ENCODE measurements at places on chromosomes 1 and 21.

DNA sequence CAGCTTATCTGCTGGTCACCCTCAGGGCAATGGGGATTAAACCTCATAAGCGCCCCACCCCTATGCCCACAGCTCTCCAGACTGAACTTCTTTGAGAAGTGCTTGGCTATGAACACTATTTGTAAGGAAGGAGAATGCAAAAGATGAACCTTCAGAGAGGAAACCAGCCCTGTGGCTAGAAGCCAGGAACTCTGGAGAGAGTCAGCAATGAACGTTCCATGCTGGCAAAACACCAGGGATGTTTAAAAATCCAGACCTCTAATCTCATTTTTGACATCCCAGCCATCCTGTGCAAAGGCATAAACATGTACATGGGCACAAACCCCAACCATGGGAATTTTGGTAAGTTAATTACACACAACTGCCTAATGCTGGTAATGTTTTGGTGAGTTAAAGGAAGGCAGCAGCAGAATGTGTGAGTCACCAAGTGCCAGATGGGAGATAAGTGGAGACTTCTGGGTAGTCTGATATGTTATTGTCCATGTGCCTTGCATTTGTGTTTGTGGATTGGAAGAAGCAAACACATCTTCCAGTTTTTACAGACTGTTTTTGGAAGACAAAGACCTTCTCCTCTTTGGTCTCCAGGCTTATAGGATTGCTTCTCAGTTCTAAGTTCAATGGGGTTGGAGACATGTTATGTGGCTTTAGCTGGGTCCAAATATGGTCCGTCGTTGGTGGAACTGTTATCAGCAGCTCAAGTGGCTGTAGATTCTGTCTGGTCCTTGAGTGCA is 174.1 kb upstream of the ETV3 start:
- no peak for DNase-seq

GRCh38 chr1:167198518-167199133 is 22.1 kb upstream of the POU2F1 start:
- DNase-seq = no peak

DNA sequence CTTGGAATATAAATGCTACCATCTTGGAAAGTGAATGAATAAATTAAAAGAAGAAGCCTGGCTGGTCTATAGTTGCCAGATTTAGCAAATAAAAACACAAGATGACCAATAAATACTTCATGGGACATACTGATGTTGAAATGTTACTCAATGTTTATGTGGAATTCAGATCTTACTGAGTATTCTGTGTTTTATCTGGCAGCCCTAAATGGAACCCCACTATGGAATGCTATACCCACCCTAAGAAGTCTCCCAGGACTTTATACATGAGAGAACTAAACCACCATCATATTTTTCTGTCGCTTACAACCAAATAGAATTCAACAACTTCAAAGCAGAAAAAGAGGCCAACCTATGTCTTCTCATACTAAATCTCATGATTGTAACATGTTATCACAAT is 177.6 kb upstream of the HMCN1 start:
- no peak for DNase-seq

GRCh38 chr1:11925938-11926292 is 312 bp downstream of the KIAA2013 start:
- DNase-seq = peak; percentile 28

- DNase-seq = no peak
Observed at GRCh38 chr1:219566951-219567947, 45.7 kb downstream of the ZC3H11B start.

DNA sequence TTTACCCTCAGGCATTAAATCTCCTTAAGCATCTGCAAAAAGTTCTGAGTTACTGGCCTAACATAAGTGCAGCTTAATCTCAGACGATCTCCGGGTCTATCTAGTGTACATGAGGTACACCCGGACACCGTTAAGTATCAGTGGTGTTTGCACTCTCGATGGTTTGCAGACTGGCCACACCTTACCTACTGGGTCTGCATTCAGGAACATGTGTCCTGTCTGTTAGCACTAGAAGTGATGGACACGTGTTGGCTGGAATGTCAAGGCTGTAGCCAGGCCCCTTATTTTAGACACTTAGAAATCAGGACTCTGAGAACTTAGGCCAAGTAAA is 783 bp upstream of the AGL start:
- peak; percentile 17 for DNase-seq

DNA sequence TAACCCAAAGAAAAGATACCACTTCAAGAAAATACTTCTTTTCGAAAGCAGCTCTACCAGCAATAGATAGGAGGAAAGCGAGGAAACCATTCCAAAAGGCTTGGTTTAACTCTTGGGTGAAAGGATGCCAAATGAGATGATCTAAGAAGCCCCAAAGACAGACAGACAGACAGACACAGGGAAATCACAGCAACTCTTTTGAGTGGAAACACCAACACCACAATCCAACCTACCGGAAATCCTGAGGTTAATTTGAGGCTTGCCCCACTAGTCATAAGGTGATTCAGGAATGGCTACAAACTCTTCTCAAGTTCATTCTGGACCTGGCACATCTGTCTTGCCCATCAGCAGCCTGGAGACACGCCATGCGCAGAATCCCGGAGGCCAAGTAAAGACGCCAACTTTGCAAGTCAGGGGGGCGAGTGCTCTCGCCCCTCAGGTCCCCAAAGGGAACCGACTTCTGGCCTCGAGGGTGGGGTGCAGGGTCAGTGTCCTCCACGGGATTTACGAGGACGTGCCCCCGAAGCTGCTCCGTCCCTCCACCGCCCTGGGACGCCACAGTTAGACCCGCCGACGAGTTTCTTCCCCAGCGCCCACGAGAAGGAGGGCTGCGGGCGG is 778 bp downstream of the EVI5 start:
- DNase-seq = peak; percentile 51
